ENCODE measurements at places on chromosomes 3 and 15.

DNA sequence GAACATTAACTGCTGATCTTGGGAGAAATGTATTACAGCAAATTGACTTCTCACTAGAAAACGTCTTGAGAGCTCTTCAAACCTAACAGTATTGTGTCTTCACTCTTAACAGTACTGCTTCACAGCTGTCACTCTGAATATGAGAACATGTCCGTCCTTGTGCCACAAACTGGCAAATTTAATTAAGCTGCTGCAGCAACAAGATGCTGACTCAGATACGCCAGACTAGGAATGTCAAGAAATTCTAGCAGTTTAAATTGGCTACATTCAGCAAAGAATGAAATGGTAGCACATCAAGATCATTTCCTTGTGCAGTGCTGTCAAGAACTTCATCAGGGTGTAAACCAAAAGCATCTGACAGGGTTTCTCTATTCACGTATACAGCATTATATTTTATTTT is 7.6 kb downstream of the ICE2 start:
- DNase-seq = no peak

DNA sequence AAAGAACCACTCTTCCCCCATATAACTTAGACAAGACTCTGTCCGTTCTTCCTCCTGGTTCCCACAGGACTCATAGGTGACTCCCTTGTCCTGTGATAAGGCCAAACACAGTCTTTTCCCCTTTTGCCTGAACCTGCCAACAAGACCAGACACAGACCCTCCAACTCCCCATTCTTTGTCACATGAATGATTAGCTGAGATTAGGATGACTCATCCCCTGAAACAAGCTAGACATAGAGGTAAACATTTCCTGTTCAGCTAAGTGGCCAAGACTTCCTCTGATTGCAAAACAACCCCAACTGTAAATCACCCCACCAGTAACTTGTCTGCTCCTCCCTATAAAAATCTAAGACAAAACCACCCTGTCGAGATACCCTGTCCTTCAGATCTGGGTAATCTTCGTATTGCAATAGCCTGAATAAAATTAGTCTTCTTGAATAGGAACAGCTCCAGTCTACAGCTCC is 11.4 kb upstream of the HTR3E start:
- DNase-seq = no peak

GRCh38 chr3:39671116-39671515 is 138.3 kb upstream of the MYRIP start:
- no peak for DNase-seq

GRCh38 chr3:10889206-10889960 is 73.4 kb downstream of the SLC6A11 start:
- no peak for DNase-seq

DNA sequence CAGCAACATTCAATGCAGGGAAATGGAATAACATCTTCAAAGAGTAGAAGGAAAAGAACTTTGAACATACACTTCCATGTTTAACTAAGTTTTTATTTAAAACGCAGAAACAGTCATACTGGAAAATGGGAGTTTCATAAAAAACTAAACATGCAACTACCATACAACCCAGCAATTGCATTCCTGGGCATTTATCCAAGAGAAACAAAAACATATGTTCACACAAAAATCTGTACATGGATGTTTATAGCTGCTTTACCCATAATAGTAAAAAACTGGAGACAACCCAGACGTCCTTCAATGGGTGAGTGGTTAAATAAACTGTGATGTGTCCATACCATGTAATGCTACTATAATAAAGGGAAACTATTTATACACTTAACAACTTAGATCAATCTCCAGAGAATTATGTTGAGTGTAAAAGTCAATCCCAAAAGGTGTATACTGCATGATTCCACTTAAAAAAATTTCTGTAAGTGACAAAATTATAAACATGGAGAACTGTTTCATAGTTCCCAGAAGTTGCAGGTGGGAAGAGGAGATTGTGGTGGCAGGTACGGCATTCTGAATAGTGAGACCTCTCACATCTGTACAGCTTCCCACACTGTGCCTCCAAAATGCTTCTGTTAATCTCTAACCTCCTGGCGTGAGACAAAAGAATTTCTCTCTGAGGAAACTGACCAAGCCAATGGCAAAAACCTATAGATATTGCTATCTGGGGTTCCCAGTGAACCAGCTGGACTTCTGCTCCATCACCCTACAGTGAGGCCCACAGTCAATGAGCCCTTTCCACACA is 23.1 kb downstream of the ISG20 start:
- DNase-seq = no peak

All from NCI-H1417 treated with DMSO at 0.1 percent for 48 hours (cell line).